ENCODE measurements at places on chromosomes 5 and 9.

- DNase-seq, result no peak
Observed at GRCh38 chr9:115596746-115597080, 478.8 kb upstream of the TNC start.

GRCh38 chr9:27817747-27818146 is 244.5 kb upstream of the C9orf72 start:
- no peak for DNase-seq

DNA sequence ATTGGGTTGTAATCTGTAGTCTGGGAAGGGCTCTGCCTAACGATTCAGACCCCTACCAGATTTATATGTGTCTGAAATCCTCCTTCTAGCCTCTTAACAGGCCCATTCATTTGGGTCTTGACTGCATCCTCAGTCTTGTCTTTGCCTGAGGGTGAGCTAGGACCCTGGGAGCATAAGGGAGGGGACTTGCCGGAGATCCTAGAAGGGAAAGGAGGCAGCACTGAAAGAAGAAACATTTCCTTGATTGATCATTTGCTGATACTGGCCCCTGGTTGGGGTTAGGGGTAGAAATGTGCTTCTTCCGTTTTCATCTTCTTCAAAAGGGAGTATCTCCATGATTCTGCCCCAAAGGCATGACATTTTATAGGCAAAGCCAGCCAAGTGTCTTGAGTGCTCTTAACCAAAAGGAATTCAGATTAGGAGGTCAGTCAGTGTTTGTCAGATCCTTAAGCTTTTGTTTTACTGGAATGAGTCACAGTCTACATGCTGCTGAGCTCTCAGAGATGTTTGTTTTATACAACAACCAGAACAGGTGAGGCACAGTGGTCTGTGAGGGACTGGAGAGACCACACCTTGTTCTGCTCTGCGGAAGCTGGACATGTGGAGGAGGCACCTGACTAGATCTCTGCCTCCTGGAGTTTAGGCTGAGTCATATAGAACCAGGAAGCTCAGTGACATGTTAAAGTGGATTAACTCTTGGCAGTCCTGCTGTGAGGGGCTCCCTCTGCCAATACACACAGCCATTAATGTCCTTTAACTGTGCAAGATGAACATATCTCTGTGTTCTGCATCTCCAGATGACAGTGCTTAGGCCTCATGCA is 37.7 kb downstream of the PCDHAC2 start:
- no peak for DNase-seq

DNA sequence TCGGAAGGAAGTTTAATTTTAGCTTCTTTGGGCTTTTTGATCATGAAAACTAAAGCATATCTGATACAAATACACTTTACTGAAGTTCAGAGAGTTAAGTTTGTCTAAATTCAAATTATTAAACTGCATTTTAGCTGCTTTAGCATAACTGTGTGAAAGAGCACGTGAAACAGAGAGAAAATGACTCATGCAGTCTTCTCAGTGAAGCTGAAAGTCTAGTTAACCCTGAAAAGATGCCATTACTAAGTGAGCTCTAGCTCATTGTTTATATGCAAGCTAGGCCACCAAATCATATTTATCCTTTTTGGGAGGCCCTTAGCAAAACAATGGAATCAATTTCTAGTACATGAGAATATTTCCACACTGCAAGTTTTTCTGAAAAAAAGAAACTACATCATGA is 27.6 kb downstream of the TPD52L3 start:
- DNase-seq, result peak; percentile 68

GRCh38 chr5:109038209-109038840 is 290.6 kb downstream of the FER start:
- peak; percentile 24 for DNase-seq

GRCh38 chr5:7653046-7653445 is 197.9 kb downstream of the CFAP90 start:
- no peak for DNase-seq

- DNase-seq, result peak; percentile 19
Observed at GRCh38 chr9:134367061-134367460, 40.8 kb downstream of the RXRA start.

DNA sequence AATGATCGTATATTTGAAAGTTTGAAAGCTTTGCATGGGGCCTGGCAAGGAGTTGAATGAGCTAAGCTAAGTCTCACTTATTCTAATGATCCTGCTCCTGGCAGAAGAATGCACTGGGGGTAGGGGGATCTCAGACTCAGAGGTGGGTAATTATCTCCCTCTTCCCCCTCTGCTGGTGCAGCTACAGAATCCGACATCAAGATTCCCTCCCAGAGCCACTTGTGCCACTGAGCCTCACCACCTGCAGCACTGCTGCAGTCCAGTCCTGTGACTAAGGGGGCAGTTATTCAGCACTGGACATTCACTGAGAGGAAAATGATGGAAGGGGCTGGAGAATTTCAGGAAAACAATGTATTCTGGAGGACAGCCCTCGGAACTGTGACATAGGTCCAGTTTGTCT is 205.8 kb downstream of the DEPDC1B start:
- no peak for DNase-seq

DNA sequence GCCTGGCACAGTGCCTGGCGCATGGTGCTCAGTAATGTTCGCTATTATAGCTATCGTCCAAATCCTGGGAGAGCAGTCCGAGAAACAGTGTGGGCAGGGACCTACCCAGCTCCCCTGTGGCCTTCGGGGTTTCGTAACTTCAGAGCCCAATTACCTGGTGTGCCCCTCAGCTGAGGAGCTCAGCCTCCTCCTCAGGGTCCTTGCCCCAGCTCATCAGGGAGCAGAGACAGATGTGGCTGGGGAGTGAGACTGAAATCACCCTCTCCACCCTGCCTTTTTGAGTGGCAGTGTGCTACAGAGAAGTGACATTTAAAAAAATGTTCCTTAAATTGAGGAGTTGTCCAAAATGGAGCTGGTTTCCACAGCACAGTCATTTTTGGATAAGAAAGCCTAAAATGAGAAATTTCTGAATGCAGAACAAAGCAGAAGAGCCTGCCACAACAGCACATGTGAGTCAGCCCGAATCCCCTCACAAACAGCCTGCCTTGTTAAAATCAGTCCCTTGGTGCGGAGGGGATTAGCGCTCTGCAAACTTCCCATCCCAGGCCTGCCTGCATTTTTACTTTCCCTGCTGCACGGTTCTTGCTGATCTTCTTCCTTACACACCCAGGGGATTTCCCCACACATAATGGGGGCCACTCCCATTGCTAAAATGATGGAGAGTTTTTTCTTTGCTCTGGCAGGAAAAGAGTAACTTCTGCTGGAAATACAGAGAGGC is 78.1 kb upstream of the PITX1 start:
- no peak for DNase-seq

GRCh38 chr9:103942651-103943050 is 151.5 kb upstream of the SMC2 start:
- DNase-seq, result no peak

- DNase-seq, result peak; percentile 9
Observed at GRCh38 chr5:83249156-83249555, 171.8 kb downstream of the XRCC4 start.

- no peak for DNase-seq
Observed at GRCh38 chr5:156594406-156594805, 255.7 kb upstream of the PPP1R2B start.

GRCh38 chr9:118575341-118576070 is 793.7 kb downstream of the BRINP1 start:
- DNase-seq, result peak; percentile 16
